ENCODE measurements at places on chromosomes 12 and 14.

DNA sequence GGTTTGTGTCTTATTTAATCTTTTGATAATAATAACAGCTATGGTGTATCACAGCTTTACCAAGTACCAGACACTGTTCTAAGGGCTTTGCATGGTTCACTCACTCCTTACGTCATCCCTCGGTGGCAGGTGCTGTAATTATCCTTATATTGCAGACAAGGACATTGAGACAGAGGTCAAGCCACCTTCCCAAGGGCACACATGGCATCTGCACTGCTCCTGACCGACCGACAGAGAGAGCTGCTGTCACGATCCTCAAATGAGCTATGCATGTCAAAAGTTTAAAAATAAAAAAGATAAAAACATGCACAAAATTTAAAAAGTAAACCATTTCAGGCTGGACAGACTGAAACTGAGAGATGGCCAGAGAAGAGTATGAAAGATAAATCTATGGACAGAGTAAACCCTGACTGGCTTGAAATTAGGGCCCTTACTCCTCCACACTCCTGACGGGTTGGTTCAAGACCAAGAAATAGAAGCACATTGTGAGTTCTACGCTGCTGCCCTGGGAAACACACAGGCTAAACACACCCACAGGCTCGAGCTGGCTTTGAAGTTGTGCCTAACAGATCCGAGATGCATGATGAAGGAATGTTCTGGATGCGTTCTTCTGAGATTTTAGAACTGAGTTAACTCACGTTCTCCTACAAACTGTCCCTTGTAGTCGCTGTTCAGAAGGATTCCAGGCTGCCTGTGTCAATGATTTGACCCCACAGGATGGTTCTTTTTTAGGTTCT, 268.7 kb downstream of the ZFP36L1 start:
- DNase-seq, result no peak

DNA sequence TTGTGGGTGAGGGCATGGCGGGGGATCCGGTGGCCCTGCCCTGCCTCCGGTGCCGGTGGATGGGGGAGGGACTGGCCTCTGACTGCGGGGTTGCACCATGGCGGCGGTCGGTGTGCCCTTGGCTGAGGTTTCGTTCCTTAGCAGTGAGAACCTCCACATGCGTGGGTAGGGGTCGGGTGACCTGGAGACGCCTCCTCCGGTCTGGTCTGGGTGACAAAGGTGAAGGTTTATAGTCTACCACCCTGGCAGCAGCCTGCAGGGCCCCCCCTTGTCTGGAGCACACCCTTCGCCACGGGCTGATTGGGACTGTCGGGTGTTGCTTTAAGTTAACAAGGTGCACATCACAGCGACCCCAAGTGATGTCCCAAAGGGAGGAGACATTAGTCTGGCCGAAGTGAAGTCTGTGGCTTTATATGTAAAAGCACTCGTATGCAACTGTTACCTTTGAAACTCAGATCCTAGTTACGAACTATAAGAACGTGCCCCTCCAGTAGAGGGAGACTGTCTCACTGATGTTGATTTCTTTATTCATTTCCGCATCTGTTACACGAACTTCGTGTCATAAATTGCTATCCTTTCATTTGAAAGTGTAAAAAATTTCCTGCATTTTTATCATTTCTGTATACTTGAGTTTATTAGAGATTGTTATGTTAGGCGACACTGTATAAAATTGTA, 74.4 kb downstream of the WDR20 start:
- no peak for DNase-seq

DNA sequence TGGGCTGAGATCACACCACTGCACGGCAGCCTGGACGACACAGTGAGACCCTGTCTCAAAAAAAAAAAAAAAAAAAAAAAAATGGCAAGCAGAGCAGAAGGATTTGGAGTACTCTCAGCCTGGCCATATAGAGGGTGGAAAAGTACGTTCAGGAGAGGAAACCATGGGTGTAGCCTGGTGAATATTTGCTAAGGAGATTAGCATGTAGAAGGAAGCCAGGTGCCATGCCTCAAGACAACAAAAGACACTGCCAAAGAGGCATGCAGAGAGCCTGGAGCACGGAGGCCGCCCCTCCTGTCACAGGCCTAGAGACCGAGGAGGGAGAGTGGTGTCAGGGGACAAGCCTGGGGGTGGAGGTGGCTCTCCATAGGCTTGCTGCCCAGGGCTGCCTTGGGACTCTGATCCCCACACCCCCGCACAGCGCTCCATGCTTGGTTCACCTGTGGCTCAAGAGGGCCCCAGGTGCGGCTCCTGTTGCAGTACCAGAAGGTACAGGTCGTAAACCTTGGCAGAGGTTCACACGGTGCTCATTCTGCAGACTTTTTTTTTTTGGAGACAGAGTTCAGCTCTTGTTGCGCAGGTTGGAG, 27.9 kb upstream of the DEGS2 start:
- no peak for DNase-seq

DNA sequence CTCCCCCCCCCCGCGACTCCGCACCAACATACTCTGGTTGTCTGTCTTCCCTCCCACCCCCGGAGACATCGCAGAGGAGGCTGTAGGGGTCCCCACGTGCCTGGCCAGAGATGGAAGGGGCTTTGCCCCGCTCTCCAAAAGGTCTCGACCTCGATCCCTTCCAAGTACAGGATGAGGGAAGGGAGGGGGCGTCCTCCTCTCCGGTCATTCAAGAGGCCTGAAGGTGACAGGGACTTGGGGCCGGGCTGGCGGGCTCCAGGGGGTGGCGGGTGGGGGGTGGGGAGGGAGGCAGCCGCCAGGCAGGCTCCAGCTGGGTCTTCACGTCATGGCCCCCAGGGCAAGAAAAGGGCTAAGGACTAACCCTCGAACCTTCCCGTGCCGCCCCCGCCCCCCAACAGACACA, 15.1 kb downstream of the TBX3 start:
- DNase-seq, result no peak

GRCh38 chr12:79301181-79301580, 389.6 kb downstream of the PAWR start:
- no peak for DNase-seq

DNA sequence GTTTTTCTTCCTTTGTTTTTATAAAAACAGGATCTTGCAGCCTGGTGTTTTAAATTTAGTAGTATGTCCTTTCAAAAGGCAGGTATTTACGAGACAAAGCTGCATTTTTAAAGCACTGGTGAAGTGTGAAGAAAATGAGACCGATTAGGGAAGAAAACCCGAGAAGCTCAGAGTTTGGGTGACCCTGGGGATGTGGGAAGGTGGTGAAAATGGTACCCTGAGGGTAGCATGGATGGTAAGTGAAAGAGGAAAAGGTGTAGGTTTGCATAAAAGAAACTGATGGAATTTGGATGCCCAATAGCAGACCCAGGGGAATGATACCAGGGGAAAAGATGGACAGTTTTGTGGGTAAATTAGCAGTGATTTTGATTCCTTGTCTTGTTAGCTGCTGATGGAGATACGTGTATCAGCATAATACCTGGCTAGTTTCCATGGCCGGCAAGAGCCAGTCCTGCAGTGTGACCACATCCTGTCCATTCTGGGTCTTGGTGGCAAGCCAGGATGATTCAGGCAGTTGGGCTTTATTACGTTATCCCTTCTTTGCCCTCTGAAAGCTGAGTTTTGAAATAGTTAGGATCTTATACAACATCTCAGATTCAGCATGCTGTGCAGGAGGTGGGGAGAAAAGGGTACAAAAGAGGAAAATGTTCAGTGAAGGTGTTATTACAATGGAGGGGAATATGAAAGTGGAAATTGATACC, 8.9 kb downstream of the BICD1 start:
- peak; percentile 100 for DNase-seq

DNA sequence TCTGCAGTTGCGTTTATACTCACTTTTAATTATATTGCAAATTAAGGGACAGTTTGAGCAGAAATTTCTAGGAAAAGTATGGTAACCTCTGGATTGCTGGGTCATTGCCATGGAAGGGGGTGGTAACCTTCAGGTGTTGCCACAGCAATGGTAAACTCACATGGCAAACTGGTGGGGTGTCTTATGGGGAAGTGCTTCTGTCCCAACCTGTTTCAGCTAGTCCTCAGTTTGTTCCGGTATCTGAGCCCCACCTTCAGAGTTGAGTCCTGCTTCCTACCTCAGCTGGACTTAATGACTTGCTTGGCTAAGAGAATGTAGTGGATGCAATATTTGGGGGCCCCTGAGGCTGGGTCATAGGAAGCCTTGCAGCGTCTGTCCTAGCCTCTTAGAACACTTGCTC, 7.3 kb upstream of the CLMN start:
- no peak for DNase-seq

DNA sequence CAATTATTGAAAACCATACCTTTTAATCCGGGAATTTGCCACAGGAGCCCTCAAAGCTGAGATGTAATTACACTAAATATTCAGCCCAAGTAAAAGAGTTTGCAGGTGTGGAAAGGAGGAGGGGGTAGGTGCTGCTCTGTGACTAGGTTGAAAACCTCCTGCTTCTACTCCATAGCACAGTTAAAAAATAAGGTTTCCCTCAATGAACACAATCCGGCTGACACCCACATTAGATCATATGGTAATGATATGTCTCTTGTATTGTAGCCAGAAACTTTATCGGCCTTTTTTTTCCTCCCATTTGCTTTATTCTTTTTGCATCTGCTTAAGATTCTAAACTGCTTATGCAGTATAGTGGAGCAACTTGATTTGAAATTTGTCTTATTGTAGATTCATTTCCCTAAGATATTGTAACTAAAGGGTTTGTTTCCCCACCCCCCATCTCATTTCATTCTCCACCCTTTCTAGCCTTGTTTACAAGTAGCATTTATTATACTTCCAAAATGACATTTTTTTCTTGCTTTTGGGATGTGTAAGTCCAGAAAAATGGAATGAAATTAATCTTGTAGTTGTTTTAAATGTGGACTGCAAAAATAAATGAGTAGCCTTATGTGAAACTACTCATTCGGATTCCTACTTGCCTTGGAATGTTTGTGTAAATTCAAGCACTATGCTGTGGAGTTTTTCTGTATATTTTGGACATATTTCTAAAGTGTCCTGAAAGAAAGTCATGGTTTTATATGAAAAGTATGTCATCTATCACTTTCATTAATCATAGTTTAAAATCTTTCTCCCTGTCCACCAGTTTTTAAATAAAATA, at the start of gene DCN:
DCN (minus strand) TSS at position 182 of the 820 bp plus-strand sequence. CDS start 4,265 bp downstream, outside the sequence.
- DNase-seq, result no peak

- DNase-seq, result no peak
These were observed 678 bp downstream of the INF2 start for GRCh38 chr14:104689881-104690711.

- DNase-seq, result no peak
These were observed 44.2 kb downstream of the CCDC91 start for GRCh38 chr12:28234444-28234843.

- no peak for DNase-seq
These were observed 232.0 kb downstream of the ERC1 start for GRCh38 chr12:1222858-1223639.

DNA sequence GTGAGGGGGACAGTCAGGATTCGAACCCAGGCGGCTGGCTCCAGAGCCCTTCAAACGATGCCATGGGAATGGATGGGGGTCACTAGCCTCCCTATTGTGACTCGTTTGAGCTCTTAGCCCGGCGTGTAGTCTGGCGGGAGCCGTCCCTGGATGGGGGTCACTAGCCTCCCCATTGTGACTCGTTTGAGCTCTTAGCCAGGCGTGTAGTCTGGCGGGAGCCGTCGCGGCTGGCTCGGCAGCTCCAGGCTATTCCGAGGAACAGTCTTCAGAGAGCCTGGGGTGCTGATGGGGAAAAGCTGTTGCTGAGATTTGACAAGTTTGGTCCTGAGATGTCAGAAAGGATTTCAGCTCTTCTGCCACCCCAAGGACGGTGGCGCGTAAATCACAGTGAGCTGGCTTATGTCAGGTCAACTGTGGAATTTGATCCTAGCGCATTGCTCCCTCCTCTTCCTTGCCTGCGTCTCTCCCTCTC, 58.3 kb downstream of the CALM1 start:
- DNase-seq, result no peak

DNA sequence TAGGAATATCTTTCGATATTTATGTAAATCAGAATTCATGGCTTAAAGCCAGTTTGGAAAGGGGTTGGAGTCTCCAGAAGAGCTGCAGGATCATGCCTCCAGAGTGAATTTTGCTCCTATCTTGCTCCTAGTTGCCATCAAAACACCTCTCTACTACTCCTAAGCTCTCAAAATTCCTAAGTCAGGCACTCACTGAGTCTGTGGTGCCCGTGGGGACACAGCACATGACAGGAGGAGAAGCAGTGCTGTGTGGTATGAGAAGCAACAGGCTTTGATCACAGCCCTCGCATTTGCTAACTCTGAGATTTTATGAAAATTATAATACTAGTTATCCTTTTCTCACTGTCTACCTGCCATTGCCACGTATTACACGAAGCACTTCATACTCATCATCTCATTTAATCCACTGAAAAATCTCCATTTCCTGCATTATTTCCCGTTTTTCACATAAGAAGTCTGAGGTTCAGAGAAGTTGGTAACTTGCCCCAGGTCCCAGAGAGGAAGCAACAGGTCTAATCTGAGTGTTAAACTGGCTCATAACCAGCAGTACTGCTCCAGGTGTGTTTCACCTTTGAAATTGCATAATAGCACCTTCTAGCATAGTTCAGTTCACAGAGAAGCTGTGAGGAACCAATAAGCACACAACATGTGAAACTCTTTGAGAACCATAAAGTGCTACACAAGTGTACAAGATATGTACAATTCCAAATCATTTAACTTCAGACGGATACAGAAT, 33.1 kb upstream of the SLC35F4 start:
- DNase-seq, result no peak

DNA sequence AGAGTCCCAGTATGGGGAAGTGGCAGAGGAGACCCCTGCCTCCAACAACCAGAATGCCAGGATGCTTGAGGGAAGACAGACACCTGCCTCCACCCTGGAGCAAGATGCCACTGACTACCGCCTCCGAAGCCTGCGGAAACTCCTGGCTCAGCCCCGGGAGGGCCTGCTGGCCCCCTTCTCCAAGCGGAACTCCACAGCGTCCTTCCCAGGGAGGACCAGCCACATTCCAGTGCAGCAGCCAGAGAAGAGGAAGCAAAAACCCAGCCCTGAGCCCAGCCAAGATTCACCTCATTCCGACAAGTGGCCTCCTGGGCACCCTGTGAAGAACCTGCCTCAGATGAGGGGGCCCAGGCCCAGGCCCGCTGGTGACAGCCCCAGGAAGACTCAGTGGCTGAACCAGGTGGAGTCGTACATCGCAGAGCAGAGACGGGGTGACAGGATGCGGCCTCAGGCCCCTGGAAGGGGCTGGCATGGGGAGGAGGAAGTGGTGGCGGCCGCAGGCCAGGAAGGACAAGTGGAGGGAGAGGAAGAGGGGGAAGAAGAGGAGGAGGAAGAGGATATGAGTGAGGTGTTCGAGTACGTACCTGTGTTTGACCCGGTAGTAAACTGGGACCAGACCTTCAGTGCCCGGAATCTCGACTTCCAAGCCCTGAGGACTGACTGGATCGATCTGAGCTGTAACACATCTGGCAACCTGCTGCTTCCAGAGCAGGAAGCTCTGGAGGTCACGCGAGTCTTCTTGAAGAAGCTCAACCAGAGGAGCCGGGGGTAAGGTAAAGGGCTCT, 93.7 kb downstream of the B4GALNT3 start:
- DNase-seq, result no peak

GRCh38 chr12:48441069-48441468, 31.3 kb upstream of the ANP32D start:
- no peak for DNase-seq

GRCh38 chr12:130728158-130729058, 12.3 kb upstream of the RIMBP2 start:
- DNase-seq, result no peak

GRCh38 chr14:90288651-90289355, 32.5 kb downstream of the PSMC1 start:
- no peak for DNase-seq

Measured in Panc1 (cell line).